AG04449 (cell line): ENCODE measurements at places on chromosomes 1 and 21.
A peak's percentile ranks its signal among the peaks of the same experiment; 100 is the strongest.

- DNase-seq: no peak
Measured at GRCh38 chr21:25980710-25981109, 189.9 kb downstream of the APP start.

DNA sequence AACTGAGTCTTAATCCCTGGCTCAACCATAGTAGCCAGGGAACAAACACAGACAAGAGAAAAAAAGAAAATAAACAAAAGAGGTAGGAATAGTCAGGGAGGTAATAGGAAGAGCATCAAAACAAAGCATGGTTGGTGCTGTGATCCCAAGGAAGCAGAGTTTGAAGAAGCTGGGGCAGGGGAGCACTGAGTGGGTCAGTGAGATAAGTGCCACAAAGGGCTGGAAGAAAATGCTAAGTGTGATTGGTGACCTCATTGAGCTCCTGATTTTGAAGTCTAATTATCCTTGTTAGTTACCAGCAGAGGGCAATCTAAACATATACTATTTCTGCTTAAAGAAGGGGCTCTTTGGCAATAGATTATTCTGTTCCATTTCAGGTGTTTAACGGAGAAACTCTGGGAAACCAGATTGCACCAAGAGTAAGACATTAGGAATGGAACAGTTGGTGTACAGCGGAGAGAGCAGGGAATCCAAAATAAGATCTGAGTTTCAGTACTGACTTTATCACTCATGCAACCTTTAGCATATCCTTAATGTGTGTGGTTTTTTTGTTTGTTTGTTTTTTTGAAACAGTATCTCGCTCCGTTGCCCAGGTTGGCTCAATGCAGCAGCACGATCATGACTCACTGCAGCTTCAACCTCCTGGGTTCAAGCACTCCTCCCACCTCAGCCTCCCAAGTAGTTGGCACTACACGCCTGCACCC is 30.7 kb upstream of the KIAA1614 start:
- DNase-seq: no peak

DNA sequence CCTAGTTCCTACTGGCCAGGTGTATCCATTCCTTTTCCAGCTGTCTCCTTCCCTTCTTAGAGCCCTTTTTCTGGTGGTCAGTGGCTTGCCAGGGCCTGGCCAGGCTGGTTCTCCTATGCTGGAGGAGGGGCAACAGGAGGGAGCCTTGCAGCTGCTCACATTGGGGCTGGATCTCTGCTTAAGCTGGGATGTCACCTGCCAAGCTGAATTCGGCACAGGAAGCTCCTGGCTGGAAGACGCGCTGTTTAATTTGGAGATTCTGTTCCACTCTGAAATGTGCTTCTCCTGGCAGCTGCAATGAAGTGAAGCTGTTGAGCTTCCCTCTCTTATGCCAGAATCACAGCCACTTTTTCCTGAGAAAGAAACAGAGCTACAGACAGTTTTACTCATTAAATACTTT is 56.0 kb upstream of the POU3F1 start:
- no peak for DNase-seq

DNA sequence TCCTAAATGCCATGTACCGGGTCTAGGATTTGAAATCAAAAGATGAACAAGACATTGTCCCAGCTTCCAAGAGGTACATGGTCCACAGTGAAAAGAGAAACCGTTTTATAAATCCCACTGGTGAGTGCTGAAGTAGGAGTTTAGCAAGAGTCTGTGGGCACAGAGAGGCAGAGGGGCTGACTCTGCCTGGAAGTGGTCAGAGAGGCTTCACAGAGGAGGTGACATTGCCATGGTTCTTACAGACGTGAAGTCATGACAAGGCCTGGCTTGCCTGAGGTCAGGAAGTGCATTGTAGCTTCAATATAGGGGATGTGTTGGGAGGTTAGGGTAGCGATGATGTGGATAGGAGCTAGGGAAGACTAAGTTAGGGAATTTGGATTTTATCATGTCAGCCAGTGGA is 28.4 kb downstream of the MAPKAPK2 start:
- no peak for DNase-seq

DNA sequence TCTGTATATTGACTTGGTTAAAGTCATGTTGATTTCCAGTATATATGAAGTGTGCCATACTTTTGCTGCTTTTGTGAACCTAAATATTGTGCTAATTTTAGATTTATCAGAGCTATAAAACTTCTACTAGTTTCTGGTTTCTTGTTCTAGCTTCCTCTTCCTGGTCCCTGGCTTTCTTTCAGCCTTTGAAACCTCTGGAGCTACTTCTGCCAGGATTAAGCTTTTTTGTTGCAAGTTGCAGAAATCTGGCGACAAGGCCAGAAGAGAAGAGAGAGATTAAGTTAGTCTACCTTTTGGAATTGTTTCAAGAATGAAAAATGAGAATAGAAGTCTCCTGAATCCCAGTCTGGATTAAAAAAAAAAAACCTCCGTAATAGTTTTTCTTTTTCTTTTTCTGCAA is 13.5 kb downstream of the RNF2 start:
- no peak for DNase-seq

- no peak for DNase-seq
Measured at GRCh38 chr1:112554411-112554810, 45.6 kb downstream of the WNT2B start.

GRCh38 chr1:37761416-37762095 is 3.4 kb downstream of the EPHA10 start:
- no peak for DNase-seq

GRCh38 chr1:178241057-178241456 is 147.2 kb downstream of the RASAL2 start:
- DNase-seq: no peak

- DNase-seq: no peak
Measured at GRCh38 chr1:225277445-225277844, 150.4 kb downstream of the LBR start.

DNA sequence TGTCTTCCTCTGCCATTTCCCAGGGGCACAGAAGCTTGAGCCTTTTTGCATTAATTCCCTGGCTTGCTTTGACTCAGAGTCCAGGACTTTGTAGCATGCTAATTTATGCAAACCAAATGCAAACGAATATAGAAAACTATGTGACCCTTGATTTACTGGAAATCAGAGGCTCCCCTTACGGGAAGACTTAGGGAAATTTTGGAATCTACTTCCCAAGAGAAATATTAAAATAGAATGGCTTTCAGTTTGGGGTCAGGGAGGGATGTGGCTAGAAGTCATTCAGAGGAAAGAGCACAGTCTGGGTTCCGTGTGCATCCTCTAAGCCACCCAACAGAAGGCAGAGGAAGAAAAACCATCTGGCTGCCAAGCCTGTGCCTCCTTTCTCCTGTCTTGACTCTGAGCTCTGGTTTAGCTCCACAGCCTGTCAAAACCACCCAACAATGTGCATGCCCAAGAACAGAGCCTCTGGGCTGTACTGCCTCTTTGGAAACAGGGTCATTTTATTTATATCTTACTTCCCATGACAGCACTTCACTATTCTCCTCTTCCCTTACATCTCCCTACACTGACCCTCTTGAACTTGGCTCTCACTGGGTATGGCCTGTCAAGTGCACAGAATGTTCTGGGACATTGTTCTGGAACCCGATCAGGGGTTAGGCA is 30.1 kb downstream of the ATF3 start:
- DNase-seq: peak; percentile 65
